ENCODE measurements at places on chromosomes 1 and 21.

DNA sequence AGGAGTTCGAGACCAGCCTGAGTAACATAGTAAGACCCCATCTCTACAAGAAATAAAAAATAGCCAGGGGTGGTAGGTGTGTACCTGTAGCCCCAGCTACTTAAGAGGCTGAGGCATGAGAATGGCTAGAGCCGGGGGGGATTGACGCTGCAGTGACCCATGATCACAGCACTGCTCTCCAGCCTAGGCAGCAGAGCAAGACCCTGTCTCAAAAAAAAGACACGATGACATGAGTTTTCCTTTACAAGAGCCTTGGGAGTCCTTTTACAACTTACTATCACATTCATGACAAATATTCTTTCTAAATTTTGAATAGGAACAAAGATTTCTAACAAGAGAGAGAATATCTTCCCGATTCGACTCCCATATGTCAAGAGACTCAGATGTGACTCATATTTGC lies 3.3 kb upstream of the BRWD1 start:
- DNase-seq = no peak

DNA sequence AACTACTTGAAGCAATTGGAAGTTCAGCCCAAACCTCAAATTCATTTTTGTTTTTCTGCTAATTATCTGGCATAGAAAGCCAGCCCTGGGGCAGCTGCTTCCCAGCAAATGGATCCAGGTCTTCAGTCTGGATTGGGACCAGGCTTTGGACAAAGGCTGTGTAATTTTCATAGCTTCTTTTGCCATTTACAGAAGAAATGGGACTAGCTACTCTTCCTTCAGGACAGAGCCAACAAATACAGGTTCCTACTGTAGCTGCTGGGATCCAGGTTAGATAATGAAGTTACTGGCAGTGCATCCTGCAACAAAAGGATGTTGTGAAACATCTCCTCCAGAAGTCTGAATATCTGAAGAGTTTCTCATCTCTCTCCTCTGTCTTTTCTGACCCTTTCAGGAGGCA lies 171.5 kb upstream of the CAMK1G start:
- no peak for DNase-seq

DNA sequence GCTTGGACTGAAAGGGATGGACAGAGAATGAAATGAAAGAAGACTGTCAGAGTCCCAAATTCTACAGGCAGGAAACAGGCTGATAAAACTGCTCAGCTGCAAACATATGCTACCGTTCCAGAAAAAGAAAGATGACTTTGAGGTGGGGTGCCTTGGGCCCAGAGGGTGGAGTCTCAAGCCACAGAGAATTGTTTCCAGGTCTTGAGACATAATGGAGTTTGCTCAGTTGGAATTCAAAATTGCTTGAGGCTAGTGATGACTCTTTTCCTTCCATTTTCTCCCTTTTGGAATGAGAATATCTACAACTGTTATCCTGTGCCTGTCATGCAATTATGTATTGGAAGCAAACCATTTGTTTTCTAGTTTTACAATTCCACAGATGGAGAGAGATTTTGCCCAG lies 23.6 kb upstream of the PSEN2 start:
- no peak for DNase-seq

DNA sequence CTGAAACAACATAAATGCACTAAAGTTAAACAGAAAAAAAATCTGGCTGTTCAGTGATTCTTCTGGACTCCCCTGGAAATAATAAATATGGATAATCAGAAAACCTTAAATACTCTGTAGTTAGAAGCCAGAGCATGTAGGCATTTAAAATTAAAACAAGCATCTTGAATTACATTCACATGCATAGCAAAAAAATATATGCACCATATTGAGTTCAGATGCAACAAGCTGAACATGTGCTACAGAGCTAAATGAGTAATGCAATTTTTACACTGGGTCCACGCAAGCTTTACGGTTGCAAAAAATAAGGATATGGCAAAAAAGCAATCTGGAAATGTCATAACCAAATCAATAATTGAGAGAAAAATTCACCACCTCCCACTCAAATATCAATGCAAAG lies 11.5 kb upstream of the KCNT2 start:
- DNase-seq = no peak

DNA sequence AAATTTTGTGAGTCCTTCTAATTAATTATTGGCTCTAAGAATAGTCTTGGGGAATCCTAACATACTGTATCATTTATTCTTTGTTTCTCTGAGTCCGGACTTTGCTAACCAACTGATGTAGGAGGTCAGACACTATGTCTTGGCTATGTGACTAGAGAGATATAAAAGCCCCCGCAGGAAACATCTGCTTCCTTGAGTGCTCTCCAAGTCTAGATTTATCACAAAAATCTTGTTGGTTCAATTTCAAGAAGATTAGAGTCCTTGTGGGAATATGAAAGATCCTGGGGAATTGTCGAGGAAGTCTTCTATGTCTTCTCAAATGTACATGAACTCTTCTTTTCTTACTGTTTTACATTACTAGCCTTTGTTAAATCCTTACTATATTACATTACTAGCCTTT lies 1712.5 kb downstream of the NCAM2 start:
- DNase-seq = no peak

- DNase-seq = peak; percentile 51
Observed at GRCh38 chr1:218034468-218034867, 250.6 kb upstream of the RRP15 start.

DNA sequence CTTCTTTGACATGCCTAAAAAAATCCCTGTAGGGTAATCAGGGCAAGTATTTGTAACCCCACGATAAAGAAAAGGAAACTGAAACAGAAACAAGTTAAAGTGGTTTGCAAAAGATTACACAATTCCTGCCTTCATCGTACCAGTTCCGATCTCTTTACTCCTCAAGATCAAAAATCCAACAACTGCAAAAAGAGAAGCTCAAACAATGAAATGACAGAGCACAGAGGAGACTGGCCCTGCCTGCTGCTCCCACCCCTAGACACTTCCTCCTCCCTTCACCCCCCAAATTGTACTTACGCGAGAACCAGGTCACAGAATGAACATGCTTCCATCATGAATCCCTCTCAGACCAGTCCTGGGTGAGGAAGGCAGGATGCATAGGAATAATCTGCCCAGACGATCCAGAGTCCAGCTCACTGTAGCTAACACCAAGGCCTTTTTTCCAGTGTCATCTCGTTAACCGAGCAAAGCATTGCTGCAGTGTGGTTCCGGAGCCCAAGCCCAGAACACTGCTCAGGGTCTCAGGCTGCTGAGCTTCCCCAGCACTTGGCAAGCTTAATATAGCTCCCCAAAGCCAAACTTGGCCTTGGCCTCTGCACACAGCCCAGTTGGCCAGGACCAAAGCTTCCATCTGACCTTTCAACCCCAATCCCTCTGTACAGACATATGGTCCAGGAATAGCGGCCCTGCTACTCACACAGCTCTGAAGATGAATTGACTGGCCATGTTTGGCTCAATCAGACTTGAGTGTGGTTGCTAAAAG lies 20.3 kb downstream of the RXRG start:
- DNase-seq = no peak

DNA sequence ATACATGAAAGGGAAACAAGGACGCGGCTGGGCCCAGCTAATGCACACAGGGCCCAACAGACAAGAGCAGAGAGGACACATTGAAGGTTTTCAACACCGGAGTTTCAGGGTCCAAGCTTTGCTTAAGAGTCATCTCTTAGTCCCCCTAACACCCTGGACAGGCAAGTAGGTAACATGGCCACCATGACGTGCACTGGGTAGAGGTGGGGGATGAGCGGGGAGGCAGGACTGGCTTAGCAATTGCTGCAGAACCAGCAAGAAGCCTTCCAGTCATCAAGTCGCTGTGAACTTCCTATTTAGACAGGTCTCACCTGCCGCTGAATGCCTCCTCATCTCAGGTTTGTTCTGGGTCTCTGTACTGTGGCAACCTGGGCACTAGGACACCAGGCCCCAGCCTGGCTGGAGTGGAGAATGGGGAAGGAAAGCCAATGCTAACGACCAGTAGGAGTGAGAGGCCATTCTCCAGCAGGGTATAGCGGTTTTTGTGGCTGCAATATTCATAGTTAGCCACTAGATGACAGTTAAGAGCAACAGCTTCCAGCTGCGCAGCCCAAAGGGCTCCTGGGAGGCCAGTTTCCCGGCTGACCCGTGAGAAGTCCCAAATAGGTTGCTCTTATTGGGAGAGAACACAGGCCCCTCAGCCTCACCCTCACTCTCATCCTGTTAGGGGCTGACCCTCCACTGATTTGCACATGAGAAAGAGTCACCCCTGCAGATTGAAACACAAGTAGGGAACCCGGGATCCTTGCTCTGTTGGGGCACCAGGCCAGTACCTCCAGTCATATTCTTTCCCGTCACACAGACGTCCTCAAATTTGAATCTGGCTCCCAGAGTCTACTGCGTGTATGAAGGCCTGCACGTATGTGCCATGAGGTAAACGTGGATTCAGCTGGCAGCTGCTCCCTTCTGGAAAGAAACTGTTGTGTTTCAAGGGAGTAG lies 6.0 kb upstream of the PIGC start:
- peak; percentile 83 for DNase-seq

- DNase-seq = peak; percentile 21
Observed at GRCh38 chr1:201025571-201026002, 2.1 kb upstream of the KIF21B start.

DNA sequence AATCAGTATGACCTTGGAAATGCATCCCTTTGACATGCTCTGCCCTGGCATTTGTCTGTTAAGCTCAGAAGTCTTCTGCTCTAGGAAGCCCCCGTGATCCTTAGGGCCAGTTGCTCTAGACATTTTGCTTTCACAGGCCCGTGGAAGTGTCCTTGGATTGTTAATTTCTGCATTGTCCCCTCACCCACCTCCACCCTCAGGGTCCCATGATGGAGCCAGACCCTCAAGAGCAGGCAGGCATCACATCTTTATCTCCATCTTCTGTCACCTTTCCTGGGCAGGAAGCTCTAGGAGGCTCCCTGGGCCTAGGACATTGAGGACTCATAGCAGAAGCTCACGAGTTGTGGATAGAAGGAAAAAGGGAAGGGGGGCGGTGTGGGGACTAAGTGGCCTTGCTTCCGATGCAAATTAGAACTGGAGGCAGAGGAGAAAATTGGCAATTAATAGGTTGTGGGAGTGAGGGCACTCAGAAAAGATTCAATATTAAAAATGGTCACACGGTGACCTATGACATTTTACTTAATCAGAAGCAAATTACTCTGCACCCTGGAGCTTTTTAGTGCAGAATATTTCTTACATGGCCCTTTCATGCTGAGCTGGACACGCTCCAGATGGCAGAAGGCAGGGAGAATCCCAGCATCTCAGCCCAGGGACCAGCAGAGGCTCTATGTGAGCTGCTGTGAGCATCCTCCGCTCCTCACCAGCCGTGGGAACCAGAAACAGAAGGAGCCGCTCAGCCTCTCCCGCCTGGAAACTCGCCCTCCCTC lies 185.0 kb downstream of the MATN1 start:
- peak; percentile 37 for DNase-seq

- no peak for DNase-seq
Observed at GRCh38 chr1:235357485-235358373, 9.5 kb upstream of the TBCE start.

- no peak for DNase-seq
Observed at GRCh38 chr1:153789478-153790034, 14.3 kb downstream of the SLC27A3 start.

- DNase-seq = no peak
Observed at GRCh38 chr1:169044971-169045370, 61.5 kb upstream of the ATP1B1 start.

- DNase-seq = no peak
Observed at GRCh38 chr1:36170643-36171412, 14.9 kb downstream of the MAP7D1 start.

GRCh38 chr1:181033128-181033798 lies 520 bp upstream of the MR1 start:
- peak; percentile 26 for DNase-seq

GRCh38 chr1:51768971-51769588 lies 109.4 kb downstream of the NRDC start:
- DNase-seq = peak; percentile 67

DNA sequence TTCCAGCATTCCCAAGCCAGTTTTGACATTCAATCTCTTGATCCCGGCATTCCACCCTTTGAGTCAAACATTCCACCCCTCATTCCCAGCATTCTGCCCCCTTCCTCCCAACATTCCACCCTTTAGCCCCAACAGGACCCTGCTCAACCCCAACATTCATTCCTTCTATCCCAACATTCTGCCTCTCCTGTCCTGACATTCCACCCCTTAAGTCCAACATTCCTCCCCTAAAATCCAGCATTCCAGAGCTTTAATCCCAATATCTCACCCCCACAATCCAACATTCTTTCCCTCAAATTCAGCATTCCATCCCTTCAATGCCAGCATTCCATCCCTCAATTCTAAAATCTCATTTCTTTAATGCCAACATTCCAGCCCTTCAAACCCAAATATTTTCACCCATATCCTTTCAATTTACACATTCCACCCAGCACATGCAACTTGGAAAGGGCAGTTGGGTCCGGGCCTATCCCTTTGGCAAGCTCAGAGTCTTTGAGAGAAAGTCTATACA lies 22.9 kb downstream of the DDX20 start:
- no peak for DNase-seq

DNA sequence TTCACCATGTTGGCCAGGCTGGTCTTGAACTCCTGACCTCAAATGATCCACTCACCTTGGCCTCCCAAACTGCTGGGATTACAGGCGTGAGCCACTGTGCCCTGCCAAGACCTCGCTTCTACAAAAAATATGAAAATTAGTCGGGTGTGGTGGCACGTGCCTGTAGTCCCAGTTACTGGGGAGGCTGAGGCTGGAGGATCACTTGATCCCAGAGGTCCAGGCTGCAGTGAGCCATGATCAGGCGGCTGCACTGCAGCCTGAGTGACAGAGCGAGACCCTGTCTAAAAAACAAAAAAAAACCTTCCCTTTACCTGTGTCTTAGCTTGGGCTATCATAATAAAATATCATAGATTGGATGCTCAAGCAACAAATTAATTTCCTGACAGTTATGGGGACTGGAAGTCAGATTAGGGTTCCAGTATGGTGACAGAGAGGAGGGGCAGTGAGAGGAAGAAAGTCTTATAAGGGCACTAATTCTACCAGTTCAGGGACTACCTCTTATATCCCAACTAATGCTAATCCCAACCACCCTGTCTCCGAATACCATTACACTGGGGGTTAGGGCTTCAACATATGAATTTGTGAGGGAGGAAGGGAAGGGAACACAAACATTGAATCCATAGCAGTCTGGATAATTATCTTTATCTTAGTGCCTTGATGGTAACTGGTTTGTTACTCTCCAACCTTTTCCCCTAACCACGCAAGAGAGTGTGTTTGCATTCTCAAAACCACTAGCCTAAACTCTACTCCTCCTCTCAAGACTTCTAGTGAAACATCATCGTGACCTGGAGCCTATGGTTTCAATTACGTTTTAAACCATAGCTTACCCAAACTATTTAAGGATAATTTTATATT lies 1.0 kb upstream of the NAXE start:
- DNase-seq = no peak

All from eye (tissue), 1 donor.